ENCODE measurements at places on chromosomes 7 and 10.

- H3K4me3 ChIP-seq = no peak overlapping the region
- no peak for DNase-seq
- peaks cover 35% of the 10 kb centered on the region for H3K27me3 ChIP-seq
- H3K36me3 ChIP-seq = no peaks in the 10 kb centered on the region
- no peak overlapping the region for H3K27ac ChIP-seq
Measured at GRCh38 chr10:118939211-118940007, 90.1 kb upstream of the NANOS1 start.

- H3K36me3 ChIP-seq = no peaks in the 10 kb centered on the region
- H3K4me1 ChIP-seq = peaks cover 8% of the 10 kb centered on the region
- H3K27me3 ChIP-seq = peaks cover 11% of the 10 kb centered on the region
- no peak overlapping the region for H3K27ac ChIP-seq
- H3K4me3 ChIP-seq = no peak overlapping the region
Measured at GRCh38 chr10:6699336-6699735, 119.3 kb upstream of the PRKCQ start.

- no peaks in the 10 kb centered on the region for H3K36me3 ChIP-seq
- no peak overlapping the region for H3K4me3 ChIP-seq
- no peaks in the 10 kb centered on the region for H3K4me1 ChIP-seq
- no peak overlapping the region for H3K27ac ChIP-seq
- no peaks in the 10 kb centered on the region for H3K27me3 ChIP-seq
Measured at GRCh38 chr7:26642416-26642815, 222.0 kb downstream of the SKAP2 start.

GRCh38 chr7:28300488-28300887, 111.8 kb upstream of the CREB5 start:
- H3K4me3 ChIP-seq = no peak overlapping the region
- no peak overlapping the region for H3K27ac ChIP-seq
- H3K4me1 ChIP-seq = peaks cover 7% of the 10 kb centered on the region
- H3K27me3 ChIP-seq = peaks cover 9% of the 10 kb centered on the region

- no peak overlapping the region for H3K27ac ChIP-seq
- no peak overlapping the region for H3K4me3 ChIP-seq
- H3K36me3 ChIP-seq = no peaks in the 10 kb centered on the region
- H3K4me1 ChIP-seq = no peaks in the 10 kb centered on the region
- DNase-seq = no peak
Measured at GRCh38 chr7:146096994-146097393, 19.6 kb upstream of the CNTNAP2 start.

DNA sequence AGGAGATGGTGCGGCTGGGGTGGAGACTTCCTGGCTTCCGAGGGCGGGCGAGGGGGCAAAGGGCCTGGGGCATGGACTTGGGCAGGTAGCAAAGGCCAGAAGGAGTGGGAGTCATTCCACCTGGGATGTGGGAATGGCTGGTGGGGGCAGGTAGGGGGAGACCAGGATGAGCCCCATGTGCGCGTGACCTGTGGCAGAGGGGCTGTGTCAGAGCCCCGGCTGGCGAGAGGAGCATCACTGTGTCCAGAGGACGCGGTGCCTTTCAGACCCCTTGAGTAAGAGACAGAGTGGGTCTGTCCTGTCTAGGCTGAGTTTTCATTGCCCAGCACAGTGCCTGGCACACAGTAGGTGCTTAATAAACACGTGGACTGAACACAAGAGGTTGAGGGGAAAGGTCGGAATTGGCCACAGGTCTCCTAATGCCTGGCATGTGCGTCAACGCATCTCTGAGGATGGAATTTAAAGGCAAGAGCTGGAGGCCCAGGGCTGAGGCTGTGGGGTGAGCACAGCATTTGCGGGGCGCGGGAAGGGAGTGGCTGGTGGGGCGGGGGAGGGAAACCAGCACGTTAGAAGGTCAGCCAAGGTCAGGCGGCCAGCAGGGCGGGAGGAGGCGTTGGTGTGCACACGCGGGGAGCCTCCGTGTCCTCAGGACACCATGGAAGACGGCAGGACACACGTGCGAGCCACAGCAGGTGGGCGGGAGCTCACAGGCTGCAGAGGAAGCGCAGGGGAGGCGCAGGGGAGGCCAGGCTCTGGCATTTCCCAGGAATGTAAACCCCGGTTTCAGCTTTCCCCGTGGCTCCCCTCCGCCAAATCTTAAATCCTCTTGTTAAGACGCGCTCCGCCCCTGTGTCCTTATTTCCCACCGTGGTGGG, 51.8 kb downstream of the CUX1 start:
- H3K4me3 ChIP-seq = no peak overlapping the region
- H3K4me1 ChIP-seq = peaks cover 10% of the 10 kb centered on the region
- DNase-seq = no peak
- H3K27me3 ChIP-seq = no peaks in the 10 kb centered on the region

- H3K4me1 ChIP-seq = peaks cover 23% of the 10 kb centered on the region
- H3K27me3 ChIP-seq = no peaks in the 10 kb centered on the region
- H3K36me3 ChIP-seq = no peaks in the 10 kb centered on the region
- no peak for DNase-seq
- H3K27ac ChIP-seq = no peak overlapping the region
- no peak overlapping the region for H3K4me3 ChIP-seq
Measured at GRCh38 chr7:70645279-70645678, 486.7 kb upstream of the GALNT17 start.

Data from activated naive CD8-positive, alpha-beta T cell treated with anti-CD3 and anti-CD28 coated beads, Interleukin-2, amount 50 U/mL, for 24 hours (primary cell).